Tongue (tissue), 3 donors: ENCODE measurements at places on chromosomes 1 and 21.

DNA sequence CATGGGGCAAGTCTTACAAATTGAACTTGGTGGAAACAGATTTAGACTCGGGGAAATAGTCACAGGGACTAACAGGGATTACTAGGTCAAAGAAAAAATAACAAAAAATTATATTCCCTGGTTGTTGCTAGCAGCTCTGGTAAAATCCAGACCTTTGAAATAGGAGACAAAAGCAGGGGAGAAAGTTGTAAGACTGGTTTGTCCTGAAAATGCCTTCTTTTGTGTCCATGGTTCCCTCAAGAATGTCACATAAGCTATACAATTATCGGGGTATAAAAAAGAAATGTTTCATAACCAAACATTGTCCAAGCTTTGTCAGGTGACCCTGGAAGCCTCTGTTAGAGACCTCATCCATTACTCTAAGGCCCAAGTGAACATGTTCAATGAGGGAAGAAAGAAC lies 33.1 kb downstream of the KIAA0319L start:
- peak; percentile 53 for DNase-seq

GRCh38 chr1:100346387-100346786 lies 5.9 kb upstream of the CDC14A start:
- no peak for DNase-seq

DNA sequence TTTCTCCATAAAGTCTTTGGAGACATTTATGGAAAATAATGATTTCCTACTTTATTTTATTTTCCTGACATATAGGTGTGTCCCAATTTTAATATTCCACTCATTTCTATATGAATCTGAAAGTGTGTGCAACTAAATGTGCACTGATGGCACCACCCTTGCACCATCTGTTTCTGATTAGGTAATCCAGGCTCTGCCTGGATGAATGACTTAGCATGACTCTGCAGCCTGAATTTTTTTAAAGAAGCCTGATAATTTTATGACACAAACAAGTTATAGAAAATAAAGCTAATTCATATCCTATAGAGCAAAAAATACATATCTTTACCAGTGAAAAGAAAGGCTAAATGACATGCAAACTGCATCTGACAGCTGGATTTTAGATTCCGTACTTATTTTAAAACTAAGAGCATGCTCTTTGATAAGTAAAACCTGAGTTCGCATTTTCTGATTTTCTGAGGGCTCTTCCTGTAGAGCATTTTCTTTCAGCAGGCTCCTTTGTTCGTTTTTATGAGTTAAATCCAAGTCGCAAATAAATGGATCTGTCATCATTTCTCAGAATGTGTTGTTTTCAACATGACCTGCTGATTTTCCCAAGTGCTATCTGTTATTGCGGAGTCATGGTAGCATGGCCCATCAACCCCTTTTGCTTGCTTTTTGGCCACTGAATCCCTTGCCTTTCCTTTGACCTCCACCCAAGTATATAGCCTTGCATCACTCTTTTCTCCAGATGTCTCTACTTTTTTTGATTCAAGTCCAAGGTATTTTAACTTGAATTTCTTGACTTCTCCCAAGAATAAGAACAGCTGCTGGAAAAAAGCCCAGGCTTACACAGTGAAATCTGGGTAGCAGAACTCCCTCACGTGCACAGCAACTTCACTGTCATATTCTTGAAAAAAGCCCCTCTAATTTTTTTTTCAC lies 52.8 kb upstream of the LYPLAL1 start:
- peak; percentile 94 for DNase-seq

GRCh38 chr1:22847709-22848108 lies 125.0 kb downstream of the LACTBL1 start:
- DNase-seq, result no peak

- no peak for DNase-seq
These were observed 22.0 kb downstream of the EIF4G3 start for GRCh38 chr1:21154717-21155116.

DNA sequence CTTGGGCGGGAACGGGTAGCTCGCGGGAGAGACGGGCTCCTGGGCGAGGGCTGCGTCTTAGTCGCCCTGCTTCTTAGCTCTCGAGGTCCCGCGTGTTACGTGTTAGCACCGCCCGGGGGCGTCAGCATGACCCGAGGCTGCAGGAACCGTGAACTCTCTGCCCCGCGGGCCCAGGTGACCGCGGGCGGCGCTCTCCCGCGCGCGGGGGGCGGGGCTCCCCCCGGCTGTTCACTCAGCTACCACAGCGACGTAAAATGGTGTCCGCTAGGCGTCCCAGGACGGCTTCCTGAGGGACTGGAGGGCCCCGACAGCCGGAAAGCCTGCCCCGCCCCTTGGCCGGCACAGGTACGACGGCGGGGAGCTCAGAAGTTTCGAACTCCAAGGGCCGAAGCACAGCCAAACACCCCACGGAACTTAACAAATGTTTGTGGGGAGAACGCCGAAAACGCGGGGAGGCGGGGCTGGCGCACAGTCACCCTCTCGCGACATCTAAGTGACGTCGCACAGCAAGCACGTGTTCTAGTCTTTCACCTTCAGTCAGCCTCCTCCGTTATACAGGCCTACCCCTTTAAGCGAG lies 780 bp upstream of the RBM15 start:
- no peak for DNase-seq

- DNase-seq, result no peak
These were observed 989 bp upstream of the PIGR start for GRCh38 chr1:206947255-206947654.

GRCh38 chr1:16145030-16145661 lies 10.7 kb downstream of the EPHA2 start:
- peak; percentile 71 for DNase-seq

- DNase-seq, result no peak
These were observed 22.5 kb upstream of the PWP2 start for GRCh38 chr21:44084496-44085241.

GRCh38 chr1:60415696-60416095 lies 342.1 kb upstream of the C1orf87 start:
- DNase-seq, result no peak

DNA sequence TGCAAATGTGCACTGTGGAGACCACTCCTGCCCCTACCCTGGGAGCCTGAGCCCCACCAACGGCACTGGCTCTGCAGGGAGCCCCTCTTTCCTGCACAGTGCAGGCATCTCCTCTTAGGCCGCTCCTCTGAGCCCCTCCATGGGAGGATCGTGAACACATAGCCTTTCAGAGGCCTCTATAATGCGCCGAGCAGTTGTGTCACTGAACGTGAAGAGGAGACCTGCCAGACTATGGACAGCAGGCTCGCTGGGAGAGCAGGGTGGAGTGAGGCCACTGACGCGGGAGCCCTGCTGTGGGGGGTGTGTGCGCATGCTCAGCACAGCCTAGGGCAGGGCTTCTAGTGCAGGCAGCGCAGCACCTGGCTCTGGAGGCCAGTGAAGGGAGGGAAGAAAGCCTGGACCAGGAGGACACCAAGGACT lies 151.3 kb upstream of the COL6A1 start:
- DNase-seq, result peak; percentile 68

- DNase-seq, result no peak
These were observed 1.3 kb downstream of the ACTRT2 start for GRCh38 chr1:3022511-3022973.

DNA sequence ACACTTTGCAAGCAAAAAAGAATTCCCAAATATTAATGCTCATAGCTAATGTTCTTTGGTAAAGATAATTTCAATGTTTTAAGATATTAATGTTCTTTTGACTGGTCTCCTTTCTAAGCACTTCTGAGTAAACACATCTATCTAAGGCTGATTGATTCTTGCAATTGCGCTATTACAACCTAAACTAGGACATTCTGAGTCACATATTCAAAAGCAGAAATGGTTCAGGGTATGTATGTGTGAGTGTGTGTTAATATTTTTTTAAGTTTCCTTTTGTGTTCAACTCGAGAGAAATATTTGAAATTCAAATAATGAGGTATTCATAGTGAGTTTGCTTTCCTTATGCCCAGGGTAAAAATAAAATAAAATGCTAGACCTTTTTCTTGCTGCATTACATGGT lies 203.6 kb upstream of the GRIK3 start:
- DNase-seq, result no peak

- no peak for DNase-seq
These were observed 10.0 kb downstream of the CDK18 start for GRCh38 chr1:205514211-205515142.

DNA sequence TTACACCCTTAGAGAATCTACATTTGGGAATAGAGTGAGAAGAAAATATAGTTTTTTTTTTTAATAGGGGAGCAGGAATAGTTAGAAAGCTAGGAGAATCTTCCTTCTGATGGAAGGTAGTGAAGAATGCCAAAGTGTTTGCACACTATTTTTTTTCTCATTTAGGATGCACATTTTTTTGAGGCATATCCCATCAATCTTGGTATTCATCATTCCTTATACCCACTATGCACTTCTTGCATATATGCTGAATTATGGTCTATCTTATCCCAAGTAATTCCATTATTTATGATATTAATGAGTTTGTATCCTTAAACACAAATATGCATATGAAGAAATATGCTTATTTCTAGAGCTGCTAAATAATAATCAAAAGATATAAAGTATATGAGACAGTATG lies 28.4 kb downstream of the HSPA13 start:
- DNase-seq, result no peak

GRCh38 chr1:81158592-81158991 lies 642.1 kb upstream of the ADGRL2 start:
- peak; percentile 17 for DNase-seq

DNA sequence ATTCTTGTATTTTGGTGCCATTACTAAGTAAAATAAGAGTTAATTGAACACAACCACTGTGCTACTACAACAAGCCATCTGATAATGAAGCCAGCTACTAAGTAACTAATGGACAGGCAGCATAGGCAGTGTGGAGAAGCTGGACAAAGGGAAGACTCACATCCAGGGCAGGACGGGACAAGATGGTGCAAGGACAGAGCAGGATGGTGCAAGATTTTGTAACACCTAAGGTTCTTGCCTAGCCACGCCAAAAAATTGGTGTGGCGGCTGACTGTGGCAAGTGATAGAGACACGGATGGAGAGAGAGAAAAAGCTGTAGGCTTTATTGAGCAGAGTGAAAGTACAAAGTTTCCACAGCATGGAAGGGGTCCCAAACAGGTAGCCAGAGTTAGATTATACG lies 114.0 kb upstream of the VANGL1 start:
- no peak for DNase-seq

DNA sequence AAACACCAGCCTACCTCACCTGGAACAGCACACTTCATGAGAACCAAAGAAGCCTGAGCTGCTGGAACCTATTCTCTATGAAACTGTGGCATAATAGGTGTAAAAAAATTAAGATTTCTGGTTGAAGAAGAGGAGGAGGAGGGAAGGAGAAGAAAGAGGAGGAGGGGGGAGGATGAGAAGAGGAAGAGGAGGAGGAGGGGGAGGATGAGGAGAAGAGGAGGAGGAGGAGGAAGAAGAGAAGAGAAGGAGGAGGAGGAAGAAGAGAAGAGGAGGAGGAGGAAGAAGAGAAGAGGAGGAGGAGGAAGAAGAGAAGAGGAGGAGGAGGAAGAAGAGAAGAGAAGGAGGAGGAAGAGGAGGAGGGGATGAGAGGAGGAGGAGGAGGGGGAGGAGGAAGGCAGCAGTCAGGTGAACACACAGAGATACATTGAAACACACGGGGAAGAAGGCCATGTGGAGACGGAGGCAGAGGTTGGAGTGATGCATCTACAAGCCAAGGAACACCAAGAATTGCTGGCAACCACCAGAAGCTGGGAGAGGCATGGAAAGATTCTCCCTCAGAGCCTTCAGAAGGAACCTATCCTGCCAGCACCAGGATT lies 8.2 kb downstream of the ACTA1 start:
- no peak for DNase-seq

GRCh38 chr1:33281554-33282303 lies 25.4 kb downstream of the ZNF362 start:
- DNase-seq, result no peak

DNA sequence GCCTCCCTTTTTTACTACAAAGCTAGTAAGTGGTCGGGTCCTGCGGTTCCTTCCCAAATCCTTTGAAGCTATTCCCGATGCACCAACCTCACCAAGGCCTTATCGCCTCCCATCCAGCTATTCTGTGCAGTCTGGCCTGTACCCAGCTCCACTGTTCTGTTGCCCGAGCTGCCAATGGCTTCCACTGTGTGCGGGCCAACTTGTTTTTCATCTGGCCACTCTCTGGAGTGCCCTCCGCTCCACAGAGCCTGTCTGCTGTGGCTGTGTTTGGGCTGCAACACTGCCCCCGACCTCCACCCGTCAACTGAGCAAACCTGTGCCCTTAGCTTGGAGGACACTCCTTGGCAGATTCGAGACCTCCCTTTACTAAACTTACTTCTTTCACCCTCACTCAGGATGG lies 125.0 kb downstream of the KIAA0319L start:
- DNase-seq, result no peak

- no peak for DNase-seq
These were observed 19.5 kb upstream of the ETV3 start for GRCh38 chr1:157157501-157158190.

DNA sequence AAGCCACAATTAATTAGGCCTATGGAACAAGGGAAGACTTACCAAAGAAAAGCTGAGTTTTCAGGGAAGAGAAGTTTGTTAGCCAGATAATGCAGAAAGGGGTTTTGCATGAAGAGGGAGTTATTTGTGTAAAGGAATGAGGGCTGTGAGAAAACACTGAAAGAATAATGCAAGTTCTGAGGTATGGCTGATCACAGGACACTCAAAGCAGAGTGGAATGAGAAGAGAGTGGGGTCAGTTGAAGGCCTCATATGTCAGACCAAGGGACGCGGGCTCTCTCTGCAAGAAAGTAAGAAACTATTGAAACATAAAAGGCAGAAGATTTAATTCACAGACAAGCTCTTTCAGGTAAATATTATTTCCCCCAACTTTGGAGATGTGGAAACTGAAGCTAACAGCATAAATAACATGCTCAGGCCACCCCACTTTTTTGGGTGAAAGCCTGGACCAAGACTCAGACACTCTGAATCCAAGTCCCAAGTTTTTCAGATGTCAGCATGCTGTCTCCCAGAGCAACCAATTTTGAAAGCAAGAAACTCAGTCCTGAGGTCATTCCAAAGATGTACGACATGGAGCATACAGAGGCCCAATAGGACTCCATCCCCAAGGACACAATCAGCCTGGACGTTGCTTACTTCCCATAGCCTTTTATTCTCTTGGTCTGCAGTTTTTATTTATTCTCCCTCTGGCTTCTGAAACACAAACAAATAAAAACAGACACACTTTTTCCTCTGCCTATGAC lies 47.3 kb upstream of the FGGY start:
- peak; percentile 54 for DNase-seq

DNA sequence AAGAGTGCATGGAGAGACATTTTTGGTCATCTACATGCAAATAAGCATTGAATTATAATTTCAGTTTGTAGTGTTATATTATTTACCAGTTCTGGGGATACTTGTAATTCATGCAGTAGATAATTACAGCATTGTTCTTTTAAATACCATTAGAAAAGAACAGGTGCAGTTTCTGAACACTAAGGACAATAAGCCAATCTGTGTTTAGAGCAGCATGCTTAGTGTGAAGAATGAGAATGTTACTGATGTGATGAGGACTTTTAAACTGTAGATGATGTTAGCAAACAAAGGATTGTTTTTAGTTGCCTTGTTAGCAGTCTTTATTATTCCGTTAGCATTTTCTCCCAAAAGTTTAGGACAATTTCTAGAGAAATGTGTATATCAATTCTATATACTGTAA lies 348.3 kb downstream of the BRINP3 start:
- peak; percentile 3 for DNase-seq
